ENCODE measurements at places on chromosomes 2 and 18.

DNA sequence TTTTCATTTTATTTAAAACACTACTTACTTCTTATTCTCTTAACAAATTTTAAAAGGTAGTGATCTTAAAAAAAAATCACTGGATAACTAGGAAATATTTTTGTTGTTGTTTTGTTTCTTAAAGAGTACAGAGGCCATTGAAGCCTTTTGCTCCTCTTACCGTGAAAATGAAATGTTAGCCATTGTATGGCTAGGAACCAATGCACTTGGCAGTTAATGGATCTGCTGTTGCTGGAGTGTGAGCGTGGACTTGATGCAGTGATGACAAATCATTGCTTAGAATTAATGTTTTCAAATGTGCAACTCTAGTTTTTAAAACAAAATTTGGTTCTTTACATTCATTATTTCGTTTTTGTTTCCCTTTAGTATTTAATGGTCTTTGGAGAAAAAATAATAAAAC lies 162.3 kb downstream of the HAUS1 start:
- no peak for DNase-seq

DNA sequence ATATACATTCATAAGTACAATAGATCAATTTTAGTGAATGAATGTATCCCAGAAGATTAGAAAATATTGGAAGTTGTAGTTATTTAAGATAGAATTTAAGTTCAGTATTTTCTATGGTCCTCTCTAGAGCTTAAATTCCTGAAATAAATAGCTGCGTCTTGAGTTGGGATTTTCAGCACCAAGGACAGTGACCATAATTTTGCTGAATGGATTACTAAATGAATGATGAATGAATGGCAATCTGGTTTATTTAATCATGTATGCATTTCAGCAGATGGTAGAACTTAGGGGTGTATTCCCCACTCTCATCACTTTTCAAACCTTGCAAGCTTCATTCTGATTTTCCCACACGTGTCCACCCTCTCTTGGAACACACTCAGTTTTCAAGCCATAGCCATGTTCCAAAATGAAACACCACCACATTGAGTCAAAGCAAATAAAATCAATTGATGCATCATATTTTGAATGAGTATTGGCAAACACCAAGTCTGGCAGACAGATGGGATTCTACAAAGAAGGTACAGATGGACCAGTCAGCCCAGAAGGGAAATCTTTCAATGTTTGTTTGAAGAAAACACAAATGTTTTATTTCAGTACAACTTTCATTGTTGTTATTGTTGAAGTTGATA lies 362.2 kb upstream of the NXPH2 start:
- no peak for DNase-seq

GRCh38 chr18:837922-838321 lies 25.9 kb upstream of the YES1 start:
- no peak for DNase-seq

GRCh38 chr18:75757951-75758350 lies 330.4 kb upstream of the SMIM21 start:
- no peak for DNase-seq

DNA sequence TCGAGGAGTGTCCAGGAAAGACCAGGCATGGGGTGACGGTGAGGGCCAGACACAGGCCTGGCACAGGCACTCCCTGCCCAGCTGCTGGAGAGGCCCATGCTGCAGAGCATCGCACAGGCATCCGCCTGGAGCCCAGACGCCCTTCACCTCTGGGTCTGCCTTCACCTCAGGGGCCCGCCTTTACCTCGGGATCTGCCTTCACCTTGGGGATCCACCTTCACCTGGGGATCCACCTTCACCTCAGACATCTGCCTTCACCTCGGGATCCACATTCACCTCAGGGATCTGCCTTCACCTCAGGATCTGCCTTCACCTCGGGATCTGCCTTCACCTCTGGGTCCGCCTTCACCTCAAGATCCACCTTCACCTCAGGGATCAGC lies 7.7 kb downstream of the KIF1A start:
- DNase-seq, result no peak

- no peak for DNase-seq
Observed at GRCh38 chr2:238703053-238703415, 144.9 kb upstream of the TWIST2 start.

GRCh38 chr2:58429014-58429875 lies 188.1 kb upstream of the FANCL start:
- DNase-seq, result no peak

GRCh38 chr2:70314640-70315039 lies 12.8 kb upstream of the FAM136A start:
- no peak for DNase-seq

DNA sequence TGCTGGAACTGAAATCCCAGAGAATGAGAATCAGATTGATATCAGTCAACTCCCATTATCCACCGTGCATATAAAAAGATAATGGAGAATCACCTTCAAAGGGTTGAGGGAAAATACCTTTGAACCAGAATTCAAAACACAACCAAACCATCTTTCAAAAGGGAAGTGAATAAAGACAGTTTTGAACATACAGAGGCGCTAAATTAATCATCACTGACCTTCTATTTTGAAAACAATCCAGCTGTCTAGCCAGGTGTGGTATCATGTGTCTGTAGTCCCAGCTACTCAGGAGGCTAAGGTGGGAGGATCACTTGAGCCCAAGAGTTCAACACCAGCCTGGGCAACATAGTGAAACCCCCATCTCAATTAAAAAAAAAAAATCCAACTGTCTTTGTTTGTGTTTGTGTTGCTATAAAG lies 63.6 kb downstream of the TRABD2A start:
- DNase-seq, result peak; percentile 39

GRCh38 chr18:75060185-75060584 lies 148.8 kb downstream of the PTGR3 start:
- no peak for DNase-seq

DNA sequence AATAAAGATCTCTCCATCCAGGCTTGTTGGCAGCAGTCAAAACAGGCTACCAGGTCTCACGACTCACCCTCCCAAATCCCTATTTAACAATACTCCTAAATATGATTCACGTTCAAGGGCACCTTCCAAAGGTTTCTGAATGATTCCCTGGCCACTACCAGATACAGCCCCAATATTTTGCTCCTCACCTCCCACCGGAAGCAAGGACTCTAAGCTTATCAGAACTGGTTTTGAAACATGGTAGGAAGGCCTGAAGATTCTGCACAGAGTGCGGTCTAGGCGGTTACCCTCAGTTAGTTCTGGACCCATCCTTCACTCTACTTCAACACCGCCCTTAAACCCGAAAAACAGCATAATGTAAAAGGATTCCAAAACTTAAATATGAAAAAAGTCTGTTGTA lies 5.2 kb downstream of the PPP4R1 start:
- no peak for DNase-seq

DNA sequence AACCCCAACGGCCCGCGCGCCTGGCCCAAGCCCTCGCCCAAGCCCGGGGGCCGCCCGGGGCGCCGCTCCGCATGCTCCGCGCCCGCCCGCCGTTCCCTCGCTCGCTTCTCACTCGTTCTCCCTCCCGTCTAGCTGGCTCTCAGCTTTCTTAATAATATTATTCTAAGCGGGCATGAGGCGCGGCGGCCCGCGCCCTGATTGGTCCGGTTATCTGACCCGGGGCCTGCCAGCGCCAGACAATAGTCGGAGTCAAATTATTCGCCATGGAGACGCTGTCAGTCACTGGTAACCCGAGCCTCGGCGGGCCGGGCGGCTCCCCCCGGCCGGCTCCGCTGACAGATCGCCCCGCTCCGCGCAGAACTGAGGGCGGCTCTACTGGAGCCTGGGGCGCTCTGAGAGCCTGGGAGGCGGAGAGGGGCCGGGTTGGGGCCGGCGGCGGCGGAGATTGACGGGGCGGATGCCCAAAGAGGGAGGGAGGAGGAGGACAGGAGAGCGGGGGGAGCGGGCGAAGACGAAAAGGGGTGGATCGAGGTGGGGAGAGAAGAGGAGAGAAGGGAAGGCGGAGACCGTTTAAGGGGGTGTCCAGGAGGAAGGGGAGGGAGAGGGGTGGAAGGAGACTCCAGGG lies at the start of gene SIX2:
TSS of gene SIX2 (minus strand) at position 150 of the 625 bp plus-strand sequence. CDS start 342 bp downstream, outside the sequence.
- no peak for DNase-seq

DNA sequence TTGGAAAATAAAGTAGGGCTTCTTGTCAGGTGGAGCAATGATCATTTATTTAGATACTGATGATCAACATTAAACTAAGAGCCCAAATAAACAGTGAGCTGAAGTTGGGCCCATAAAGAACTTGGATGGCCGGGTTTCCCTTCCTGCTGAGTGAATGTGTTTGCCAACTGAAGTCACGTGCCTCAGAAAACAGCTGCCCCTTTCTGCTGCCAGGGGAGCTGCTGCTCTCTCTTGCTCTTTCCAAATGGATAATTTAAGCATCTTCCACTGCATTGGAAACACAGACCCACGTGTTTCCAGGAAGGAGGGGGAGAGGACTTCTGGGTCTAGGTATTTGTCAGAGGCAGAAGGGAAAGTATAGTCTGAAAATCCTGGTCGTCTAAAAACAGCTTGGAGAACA lies 22.9 kb upstream of the NCKAP5 start:
- DNase-seq, result no peak

GRCh38 chr2:23523373-23524260 lies 138.6 kb downstream of the KLHL29 start:
- DNase-seq, result no peak

GRCh38 chr2:156563994-156564753 lies 128.0 kb downstream of the GPD2 start:
- DNase-seq, result no peak

DNA sequence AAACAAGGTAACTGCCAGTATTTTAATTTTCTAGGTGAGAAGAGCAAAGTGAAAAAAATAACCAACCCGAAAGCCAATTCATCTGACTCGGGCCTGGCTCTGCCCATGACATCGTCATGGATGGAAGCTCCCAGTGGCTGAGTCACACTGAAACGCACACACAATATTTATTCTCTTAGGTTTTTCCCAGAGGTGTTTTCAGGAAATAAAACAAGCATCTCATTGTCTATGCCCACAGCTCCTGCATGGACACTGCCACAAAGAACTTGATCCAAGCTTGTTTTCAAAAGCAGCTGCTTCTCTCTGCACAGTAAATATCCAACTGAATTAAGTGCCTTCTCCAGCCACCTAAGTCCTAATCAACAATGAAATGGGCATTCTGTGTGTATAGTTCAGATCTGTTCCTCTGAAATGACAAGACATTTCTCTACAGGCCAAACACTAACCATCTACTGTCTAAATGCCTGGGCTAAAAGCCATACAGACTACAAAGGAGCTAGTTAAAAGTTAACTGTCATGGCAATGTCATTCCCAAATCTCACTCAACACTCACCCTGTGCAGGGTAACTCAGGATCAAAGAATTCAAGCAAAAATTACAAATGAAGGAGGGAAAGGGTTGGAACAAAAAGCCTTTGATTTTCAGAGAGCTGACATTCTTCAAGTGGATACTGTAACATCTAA lies 62.9 kb downstream of the RPL31 start:
- DNase-seq, result no peak

DNA sequence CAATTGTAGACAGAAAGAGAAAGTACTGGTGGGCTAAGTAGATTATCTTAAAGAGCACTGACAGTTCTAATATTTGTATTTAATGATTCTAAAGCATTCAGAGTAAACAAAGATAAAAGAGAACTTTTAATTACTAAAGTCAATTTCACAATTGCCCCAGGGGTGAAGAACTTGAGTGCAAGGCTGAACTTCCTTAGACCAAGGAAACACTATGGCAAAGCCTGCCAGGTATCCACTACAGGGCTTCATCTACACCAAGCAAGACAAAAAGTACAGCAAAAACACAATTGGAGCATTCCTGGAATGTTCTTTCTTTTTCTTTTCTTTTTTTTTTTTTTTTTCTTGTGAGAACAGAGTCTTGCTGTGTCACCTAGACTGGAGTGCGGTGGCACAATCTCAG lies 46.9 kb upstream of the NDUFV2 start:
- DNase-seq, result no peak

GRCh38 chr2:235170536-235171521 lies 219.0 kb downstream of the SH3BP4 start:
- DNase-seq, result no peak

DNA sequence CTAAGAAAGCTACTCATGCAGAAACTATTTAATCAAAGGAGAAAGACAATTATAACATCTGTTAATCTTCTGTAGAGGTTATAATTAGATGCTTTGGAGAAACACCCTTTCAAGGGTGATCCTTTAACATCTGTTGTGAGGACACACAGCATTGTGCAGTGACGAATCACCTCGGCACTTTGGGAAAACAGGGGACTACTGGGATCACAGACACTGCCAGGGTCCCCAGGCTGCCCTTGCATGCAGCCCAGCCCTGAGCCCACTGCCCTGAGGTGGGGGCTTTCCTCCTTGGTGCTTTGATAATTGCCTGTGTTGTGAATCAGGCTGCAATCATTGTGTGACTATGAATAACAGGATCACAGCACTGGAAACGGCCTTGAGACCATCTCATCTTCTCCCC lies 10.6 kb downstream of the NCKAP5 start:
- DNase-seq, result no peak

DNA sequence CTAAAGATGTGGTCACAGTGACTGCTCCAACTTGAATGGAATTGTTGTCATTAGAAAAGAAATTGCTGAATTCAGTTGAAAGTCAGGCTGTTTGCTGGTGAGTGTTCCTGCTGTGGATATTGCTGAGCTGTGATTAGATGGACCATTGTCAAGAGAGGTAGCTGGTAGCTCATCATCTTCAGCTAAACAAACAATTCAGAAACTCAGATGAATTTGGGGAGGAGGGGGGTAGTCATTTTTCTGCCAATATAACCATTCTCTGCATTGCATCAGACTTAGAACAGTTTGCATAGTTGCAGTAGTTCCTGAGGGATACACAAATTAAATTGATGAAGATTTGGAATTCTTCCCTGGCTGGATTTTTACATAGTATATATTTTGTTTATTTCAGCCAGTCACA lies 108.3 kb downstream of the MTCL1 start:
- no peak for DNase-seq

DNA sequence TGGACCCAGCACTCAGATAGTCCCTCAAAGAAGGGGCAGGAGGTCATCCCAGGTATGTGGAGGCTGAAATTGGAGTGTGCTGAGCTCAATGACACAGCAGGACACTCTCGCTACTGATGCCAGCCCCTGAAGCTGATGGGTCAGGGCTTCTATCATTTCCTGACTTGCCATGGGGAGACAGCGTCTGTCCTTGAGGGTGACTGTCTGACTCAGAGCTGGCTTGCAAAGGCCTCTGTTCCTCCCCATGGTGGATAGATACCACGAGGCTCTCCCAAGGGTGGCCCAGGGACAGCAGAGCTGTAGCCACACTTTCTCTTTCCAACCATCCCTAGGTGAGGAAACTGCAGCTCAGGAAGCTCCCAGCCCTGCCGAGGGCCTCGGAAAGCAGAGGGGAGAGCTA lies 10.8 kb downstream of the ALPG start:
- DNase-seq, result no peak

- DNase-seq, result no peak
Observed at GRCh38 chr2:196955036-196955435, 28.5 kb upstream of the PGAP1 start.

DNA sequence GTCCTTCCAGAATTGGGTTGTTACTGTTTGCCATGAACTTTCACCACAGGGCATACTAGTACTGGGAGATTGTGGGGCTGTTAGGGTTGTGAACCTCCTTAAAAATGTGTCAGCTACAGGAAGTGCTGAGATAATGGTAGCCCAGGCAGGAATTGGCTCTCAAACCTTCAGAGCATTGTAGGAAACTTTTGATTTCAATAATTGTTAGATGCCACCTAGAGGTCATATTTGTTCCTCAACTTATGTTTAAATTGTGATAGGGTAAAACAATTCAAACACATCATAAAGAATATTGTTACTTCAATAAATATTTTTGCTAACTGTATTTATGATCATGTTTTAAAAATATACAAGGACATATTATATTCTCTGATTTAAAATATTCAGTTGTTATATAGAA lies 594.6 kb downstream of the ADCYAP1 start:
- DNase-seq, result no peak
